ENCODE measurements at places on chromosomes 3 and 15.
A peak's percentile ranks its signal among the peaks of the same experiment; 100 is the strongest.

- peak; percentile 71 for DNase-seq
These were observed at the start of gene PRRT3 for GRCh38 chr3:9951962-9952805. TSS of gene PRRT3 (minus strand) at chr3:9952408. CDS start at chr3:9950115, 2,293 bp downstream.

DNA sequence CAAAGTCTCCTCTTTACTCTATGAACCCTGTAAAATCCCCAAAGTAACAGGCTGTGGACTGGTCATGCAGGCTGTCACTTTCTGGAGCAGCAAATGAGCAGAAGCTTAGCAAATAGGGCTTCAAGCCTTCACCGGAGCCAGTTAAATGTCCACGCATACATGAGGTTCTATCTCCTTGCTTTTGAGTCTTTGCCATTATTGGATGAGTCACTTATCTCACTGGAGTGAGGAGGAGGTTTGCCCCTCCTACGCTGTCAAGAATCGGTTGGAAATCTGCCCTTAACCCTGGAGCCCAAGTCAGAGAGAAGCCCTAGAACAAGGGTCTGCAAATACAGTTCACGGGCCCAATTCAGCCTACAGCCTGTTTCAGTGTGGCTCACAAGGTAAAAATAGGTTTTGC, 126.1 kb upstream of the CTNNB1 start:
- DNase-seq: no peak

DNA sequence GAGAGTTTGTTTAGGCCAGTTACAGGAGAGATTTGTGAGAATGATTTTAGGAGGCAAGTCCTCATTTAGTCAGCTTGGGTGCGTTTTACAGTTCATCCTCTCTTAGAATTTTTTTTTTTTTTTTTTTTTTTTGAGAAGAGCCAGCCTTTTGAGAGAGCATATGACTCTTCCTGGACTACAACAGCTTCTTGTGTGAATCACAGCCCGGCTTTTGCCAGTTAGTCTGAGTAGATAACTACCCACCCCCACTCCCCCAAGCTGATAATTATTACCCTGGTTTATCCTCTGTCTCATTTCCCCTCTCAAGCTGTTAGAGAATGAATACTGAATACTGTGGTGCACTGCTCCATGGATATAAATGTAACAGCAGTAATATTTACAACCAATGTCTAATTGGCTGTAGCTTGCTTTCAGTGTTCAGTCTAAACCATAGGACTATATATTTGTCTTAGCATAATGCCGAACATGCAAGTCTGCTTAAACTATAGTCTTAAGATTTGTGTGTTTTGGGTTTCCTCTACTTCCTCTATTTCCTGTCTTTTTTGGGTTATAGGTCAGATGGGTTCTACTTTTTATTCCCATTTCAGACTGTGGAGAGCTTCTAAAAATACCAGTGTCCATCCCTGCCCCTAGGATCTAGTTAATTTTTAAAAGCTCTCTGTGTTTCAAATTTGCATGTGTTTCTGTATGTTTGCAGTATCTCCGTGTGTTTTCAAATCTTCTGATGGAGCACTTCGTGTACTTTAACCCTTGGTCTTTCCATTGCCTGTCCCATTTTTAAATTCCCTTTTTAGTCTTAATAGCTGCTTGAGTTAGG, 8.0 kb downstream of the CHD2 start:
- DNase-seq: peak; percentile 56

GRCh38 chr3:186842426-186843038, at the start of gene ADIPOQ:
TSS of gene ADIPOQ (plus strand) at chr3:186842710. CDS start at chr3:186853059, 10,349 bp downstream.
- DNase-seq: no peak

DNA sequence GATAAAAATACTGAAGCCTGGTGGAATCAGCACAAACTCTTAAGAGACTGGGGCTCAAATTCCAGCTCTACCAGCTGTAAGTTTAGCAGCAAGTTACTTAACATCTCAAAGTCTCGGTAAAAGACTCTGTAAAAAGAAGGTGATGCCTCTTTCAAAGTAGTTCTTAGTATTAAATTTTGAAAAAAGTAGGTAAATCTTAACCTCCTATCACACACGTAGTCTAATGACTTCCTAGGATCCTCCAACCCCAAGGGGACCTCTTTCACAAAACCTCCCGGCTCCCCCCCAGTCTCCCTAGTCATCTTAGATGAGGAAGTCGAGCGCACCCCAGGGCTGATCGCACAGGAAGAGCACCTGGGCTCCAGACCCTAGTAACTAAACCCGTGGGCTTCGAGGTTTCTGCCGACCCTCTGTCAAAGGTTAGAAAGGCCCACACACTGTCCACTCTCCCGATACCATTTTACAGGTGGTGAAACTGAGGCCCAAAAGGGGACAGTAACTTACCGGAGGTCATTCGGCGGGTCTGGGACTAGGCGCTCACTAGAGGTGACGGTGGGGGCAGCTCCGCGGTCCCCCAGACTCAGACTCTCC, 427 bp downstream of the MBD4 start:
- peak; percentile 58 for DNase-seq

DNA sequence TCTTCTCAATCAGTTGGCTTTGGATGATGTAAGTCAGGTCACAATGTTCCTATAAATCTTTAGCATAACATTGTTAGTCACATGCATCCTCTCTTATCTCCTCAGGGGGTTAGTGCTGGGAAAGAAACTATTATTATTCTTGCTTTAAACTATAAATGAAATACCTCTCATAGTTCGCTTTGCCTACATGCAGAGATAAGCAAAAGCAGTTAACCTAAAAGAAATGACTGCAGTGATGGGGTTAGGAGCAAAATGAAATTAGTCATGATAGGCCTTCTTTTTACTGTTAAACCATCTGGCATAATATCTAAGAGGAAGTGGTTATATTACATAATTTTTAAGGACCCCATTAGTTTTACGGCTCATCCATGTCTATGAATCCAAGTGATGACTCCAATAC, 91.7 kb upstream of the IGSF10 start:
- no peak for DNase-seq

DNA sequence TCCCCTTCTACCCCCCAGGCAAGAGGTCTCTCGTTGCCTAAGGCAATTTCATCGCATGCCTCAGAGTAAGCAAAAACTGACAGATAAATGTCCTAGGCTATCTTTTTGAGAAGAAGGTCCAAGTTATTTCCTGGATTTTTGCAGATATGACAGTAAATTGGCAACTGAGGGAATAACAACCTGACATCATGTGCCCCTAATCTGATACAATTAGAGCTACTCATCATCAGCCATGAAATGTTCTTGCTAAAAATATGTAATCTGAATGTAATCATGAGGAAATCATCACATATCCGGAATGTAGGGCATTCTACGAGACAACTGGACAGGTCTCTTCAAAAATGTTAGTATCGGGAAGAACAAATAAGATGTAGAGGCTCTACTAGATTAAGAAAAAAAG, 44.1 kb downstream of the TNIK start:
- DNase-seq: no peak

DNA sequence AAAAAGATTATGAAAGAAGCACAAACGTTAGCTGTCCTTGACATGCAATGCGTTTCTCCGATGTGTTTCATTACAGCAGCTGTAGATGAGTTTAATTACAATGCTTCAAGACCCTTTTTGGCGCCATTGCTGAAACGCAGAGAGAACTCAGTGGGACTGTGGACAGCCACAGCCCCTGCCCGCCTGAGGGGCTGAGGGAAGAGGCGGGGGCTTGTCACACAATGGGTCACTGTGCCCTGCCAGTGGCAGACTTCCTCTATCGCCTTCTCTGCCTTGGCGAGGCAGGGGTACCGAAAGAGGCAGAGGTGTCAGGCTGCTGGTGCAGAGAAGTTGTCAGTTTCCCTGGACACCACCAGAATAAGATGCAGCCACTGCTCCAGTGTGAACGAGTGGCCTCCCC, 252.0 kb downstream of the NR2F2 start:
- DNase-seq: no peak

GRCh38 chr15:28956491-28956890, 70.7 kb downstream of the APBA2 start:
- DNase-seq: no peak

DNA sequence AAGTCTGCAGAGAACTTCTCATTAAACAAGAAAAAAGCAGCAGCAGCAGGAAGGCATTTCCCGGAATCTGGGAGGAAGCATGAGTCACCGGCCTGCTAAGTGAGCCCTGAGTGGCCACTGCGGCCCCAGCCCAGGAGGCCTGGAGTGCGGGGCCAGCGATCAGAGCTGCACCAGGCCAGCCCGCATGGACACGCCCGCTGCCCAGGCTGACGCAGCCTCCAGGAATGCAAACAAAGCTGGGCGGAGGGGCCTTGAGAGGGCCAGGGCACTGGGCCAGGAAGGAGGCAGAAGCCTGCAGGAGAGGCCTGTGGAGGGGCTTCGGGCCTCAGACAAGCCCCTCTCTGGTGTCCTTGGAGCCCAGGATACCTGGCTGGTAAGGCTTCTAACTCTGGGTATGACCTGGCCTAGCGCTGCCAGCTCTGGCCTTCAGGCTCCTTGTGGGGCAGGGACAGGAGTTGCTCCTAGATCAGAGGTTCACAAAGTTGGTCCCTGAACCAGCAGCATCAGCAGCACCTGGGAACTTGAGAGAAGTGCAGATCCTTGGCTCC, 101.2 kb downstream of the SMAD6 start:
- DNase-seq: no peak

DNA sequence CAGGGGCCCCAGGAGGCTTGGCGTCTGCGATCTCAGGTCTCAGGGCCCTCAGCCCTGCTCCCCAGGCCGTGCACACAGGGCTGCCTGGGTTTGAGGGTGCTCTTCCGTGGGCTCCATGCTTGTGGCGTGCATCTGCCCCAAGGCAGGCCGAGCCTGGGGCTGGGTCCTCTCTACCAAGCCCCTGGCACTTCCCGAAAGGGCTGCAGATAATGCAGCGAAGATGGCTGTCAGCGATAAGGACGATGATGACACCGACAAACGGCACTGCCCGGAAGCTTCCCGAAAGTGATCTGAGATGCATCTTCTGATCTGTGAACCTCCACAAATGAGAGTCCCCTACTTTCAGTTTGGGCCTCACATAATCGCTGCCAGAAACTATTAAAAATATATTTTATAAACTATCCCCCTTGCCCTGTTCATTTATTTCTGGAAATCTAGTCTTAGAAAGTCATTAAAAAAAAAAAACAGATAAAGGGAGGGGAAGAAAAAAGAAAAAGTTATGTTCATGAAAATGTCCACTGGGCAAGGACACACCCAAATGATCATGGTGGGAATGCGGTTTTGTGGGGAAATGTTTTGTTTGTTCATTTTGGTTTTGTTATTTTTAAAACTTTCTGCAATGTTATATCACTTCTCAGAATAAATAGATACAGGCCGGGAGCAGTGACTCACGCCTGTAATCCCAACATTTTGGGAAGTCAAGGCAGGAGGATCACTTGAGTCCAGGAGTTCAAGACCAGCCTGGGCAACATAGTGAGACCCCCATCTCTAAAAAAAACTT, 51.5 kb downstream of the RPN1 start:
- no peak for DNase-seq

Measured in activated CD4-positive, alpha-beta T cell treated with anti-CD3 and anti-CD28 coated beads, Interleukin-2, Interleukin-6, amounts not matched to agents 100 ng/mL and 50 ng/mL, durations not matched to agents 16 hours and 8 hours (primary cell).